Adrenal gland (tissue), 19 donors: ENCODE measurements at places on chromosomes 6 and 20. TPM values are rescaled to one million over a fixed set of nuclear protein-coding genes. Genes with fewer than 3 reads are reported as not detected.
A peak's percentile ranks its signal among the peaks of the same experiment; 100 is the strongest.

The HUS1B gene
- polyA plus RNA-seq: not detected

The CTCFL gene
- polyA plus RNA-seq: not detected

The RGL2 gene
- 147 TPM for polyA plus RNA-seq

The COL9A3 gene
- 27.8 TPM for polyA plus RNA-seq

The CD24 gene
- polyA plus RNA-seq: 8.5 TPM

The ZNF831 gene
- polyA plus RNA-seq: 0.05 TPM

The KHDRBS2 gene
- polyA plus RNA-seq: 0.64 TPM

The VGLL2 gene
- not detected for polyA plus RNA-seq

The HLA-DMB gene
- 23.9 TPM for polyA plus RNA-seq

The VWA7 gene
- polyA plus RNA-seq: 8.1 TPM

DNA sequence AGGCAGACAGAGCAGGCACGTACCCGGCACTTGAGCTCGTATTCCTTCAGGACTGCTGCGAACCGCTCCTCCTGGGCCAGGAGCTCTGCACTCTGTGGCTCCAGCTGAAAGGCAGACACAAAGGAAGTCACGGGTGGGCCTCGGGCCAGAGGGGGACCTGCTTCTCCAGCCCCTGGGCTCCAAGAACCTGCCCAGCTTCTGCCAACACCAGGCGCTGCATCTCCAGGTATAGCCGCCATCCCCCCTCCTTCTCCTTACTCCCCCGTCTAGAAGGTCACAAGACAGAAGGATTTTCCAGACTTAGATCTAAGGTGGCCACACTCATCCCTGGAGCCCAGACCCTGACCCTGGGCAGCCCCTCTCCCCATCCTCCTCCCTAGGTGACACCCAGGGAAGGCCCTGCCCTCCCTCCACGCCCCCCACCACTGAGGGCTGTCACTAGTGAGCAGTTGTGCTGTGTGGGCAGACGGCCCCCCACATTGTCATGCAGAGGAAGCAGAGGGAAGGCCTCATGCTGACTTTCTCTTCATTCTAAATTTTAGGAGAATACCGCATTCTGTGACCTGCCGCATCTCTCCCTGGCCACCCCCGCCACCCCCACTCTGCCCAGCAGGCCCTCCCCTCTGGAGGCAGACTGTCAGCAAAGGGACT lies 81.9 kb downstream of the GINS1 start:
- DNase-seq: no peak

GRCh38 chr6:15839969-15840541 lies 177.2 kb upstream of the DTNBP1 start:
- no peak for DNase-seq

GRCh38 chr6:136751522-136751956 lies 40.7 kb downstream of the MAP3K5 start:
- DNase-seq: no peak

DNA sequence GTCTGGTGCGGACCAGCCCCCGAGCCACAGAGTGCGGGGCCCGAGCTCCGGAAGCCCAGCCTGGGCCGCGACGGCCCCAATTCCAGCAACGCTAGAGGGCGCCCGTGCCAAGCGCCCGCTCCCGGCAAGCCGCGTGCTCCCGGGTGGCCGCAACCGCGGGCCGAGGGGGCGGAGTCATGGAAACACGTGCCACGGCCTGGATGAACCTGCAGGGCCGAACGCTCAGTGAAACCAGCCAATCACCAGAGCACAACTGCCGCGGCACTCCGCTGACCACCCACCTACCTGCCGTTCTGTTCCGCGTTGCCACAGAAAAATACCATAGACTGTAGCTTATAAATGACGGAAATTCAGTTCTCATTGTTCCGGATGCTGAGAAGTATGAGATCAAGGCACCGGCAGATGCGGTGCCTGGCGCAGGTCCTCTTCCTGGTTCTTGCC lies 85.7 kb upstream of the FOXC1 start:
- DNase-seq: peak; percentile 68

GRCh38 chr6:125728739-125729138 lies 20.7 kb upstream of the HEY2 start:
- DNase-seq: no peak

GRCh38 chr6:142728910-142729481 lies 216.0 kb downstream of the HIVEP2 start:
- no peak for DNase-seq

DNA sequence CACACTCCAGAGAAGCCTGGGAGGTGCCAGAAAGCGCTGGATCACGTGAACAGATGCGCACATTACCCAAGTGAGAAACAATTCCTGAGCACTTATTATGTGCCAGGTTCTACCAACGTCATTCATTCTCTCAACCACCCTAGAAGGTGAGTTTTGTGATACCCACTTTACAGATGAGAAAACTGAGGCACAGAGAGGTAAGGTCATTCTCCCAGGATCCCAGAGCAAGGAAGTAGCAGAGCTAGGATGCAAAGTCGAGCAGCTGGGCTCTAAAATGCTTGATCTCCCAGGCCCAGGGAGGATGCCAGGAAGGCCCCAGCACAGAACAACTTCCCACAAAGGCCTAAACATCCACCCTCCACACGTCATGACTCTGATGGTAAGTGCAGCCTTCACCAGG lies 85.6 kb downstream of the PREX1 start:
- no peak for DNase-seq

- DNase-seq: peak; percentile 5
Observed at GRCh38 chr20:12090920-12091319, 173.2 kb downstream of the BTBD3 start.

GRCh38 chr6:63305277-63305676 lies 14.5 kb downstream of the LGSN start:
- DNase-seq: no peak

- DNase-seq: no peak
Observed at GRCh38 chr20:25369529-25369928, 21.1 kb downstream of the ABHD12 start.

DNA sequence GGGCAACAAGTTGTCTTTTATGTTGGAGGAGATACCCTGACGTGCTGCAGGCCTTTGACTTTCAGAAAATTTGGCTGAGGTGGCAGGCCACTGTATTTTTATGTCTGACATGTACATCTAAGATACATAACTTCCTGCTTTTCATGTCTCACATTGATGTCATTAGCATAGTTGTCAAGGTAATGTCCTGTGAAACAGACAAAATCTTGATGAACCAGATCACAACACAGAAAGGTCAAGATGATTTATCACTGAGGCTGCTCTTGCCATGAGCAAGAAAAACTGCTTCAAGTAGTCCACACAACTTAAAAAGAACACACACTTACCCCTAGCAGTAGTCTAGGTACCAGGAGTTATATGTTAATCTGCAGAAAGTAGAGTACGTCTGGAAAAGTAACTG lies 50.2 kb upstream of the GNRH2 start:
- DNase-seq: no peak

GRCh38 chr6:338815-339262 lies 46.6 kb downstream of the DUSP22 start:
- DNase-seq: no peak

DNA sequence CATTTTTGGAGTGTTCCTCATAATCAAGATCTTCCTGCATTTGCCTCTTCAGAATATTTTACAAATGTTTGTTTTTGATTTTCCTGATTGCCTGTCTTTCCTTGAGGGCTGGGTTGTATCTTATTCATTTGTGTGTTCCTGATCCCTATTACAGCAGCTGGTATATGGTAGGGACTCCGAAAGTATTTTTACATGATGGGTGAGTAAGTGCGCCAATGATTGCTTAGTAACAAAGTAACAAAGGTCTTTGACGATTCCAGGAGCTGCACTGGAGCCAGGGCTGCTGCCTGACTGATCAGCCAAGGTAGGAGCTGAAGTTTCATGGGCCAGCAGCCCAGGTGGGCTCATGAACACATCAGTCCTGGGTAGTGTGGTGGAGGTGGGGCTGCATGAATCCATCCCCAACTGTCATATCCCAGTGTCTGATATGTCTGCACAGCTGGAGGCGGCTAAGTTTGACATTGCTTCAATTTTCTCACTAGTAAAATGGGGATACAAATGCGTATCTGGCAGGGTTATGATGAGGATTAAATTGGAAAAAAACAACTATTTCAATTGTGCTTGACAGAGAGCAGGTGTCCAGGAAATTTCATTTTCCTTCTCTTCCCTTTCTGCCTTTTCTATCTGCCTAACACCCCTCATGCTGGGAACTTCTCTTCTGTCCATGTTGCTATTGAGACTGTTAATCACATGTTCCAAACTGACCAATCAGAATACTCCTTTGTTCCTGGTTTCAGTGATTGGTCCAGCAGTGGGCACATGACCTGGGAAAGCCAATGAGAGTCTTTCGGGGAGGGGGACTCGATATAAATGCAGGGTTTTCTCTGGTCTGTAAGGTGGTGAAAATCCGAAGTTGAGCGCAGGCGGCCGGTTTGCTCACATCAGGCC lies 90.7 kb downstream of the CDH26 start:
- DNase-seq: no peak

DNA sequence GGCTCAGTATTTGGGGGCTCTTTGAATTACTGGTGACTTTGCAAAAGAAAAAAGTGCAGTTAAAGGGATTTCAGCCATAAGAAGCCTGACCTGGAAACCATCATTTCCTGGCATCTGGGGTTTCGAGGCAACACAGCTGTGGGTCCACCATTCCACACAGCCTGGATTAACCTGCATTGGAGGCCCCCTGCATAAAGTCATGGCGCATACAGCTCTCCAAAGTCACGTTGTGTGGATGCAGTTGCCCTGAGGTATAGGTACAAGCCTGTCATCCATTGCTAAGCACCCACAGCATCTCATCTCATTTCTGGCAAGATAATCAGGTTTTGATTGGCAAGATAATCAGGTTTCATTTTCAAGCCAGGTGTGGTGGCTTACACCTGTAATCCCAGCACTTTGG lies 54.5 kb upstream of the TAGAP start:
- DNase-seq: no peak

DNA sequence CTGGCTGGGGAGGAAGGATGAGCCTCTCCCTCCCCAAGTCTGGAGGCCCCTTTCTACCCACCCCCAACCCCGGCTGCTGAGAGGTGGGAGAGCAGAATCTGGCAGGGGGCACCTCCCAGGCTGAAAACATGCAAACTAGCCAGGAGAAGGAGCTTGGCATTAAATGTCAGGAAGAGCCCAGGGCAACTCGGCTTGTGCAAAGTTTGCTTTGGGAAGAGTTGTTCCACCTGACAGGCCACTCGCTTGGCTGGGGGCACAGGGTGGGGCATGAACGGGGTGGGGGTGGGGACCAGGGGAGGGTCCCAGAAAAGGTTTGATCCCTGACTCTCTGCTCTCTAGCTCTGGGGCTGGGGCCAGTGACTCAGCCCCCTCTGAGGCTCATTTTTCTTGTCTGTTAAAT lies 3.0 kb downstream of the SPDEF start:
- DNase-seq: no peak

DNA sequence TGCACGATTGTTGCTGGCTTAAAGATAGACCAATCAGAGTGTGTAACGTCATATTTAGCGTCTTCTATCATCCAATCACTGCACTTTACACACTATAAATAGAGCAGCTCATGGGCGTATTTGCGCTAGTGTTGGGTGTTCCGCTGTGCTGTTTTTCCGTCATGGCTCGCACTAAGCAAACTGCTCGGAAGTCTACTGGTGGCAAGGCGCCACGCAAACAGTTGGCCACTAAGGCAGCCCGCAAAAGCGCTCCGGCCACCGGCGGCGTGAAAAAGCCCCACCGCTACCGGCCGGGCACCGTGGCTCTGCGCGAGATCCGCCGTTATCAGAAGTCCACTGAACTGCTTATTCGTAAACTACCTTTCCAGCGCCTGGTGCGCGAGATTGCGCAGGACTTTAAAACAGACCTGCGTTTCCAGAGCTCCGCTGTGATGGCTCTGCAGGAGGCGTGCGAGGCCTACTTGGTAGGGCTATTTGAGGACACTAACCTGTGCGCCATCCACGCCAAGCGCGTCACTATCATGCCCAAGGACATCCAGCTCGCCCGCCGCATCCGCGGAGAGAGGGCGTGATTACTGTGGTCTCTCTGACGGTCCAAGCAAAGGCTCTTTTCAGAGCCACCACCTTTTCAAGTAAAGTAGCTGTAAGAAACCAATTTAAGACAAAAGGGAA lies 57.9 kb downstream of the TRIM38 start:
- DNase-seq: peak; percentile 96

DNA sequence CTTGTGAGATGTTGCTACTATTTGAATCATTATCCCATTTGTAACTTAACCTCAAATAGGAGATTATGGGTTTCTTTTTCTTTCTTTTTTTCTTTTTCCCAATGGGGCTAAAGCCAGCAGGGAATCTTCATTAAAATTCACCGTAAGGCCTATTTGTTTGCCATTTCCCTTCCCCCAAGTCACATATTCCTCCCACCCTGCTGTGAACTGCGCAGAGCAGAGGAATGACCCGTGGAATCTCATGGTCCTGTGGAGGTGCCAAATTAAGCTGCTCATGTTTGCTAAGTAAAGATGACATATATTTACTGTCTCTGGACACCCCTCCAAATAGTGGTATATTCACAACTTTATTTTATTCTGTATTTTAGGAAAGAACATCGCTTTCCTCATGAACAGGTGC lies 699.3 kb downstream of the RNF144B start:
- DNase-seq: no peak

- no peak for DNase-seq
Observed at GRCh38 chr6:66940003-66940402, 1233.0 kb upstream of the EYS start.

- DNase-seq: no peak
Observed at GRCh38 chr20:11111191-11111590, 437.4 kb upstream of the JAG1 start.

- DNase-seq: no peak
Observed at GRCh38 chr6:25898289-25898977, 24.4 kb upstream of the SLC17A3 start.

DNA sequence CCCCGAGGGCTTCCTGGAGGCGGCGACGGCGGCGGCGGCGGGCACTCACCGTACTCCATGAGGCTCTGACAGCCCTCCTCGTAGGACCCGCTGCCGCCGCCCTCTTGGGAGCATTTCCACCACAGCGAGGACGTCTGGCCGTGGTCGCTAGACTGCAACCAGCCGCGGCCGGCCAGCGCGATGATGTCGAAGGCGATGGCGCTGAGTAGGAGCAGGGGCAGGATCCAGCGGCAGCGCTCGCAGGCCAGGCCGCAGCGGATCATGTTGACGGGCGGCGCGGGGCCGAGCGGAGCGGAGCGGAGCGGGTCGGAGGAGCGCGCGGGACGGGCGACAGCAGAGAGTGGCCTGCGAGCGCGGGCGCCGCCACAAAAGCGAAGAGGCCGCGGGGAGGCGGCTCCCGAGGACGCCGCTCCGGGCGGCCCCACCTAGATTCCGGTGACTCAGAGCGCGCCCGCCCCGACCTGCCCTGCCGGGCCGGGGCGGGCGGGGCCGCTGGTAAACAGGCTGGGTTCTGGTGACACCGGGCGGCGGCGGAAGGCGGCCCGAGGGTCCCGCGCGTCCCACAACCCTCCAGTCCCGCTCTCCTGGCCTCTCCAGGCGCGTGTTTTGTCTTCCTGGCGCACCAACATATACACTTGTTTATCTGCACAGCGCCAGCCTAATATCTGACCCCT lies at the start of gene PERP:
Gene PERP, minus strand, starts transcription at position 342 of the 674 bp plus-strand sequence. Its CDS starts 79 bp downstream, at position 263.
- peak; percentile 72 for DNase-seq

- no peak for DNase-seq
Observed at GRCh38 chr20:43750774-43751166, 24.0 kb upstream of the GTSF1L start.
